ENCODE measurements at places on chromosomes 6 and 20. TPM values are rescaled to one million over a fixed set of nuclear protein-coding genes. Genes with fewer than 3 reads are reported as not detected.

MARCKS gene
- 0.12 TPM for total RNA-seq

CDSN gene
- not detected for total RNA-seq

ZKSCAN8 gene
- total RNA-seq: 19.6 TPM

PPT2 gene
- 11.1 TPM for total RNA-seq

LST1 gene
- 171 TPM for total RNA-seq

AVP gene
- not detected for total RNA-seq
